Endothelial cell (in vitro differentiated cells): ENCODE measurements at places on chromosomes 5 and 9. TPM values are rescaled to one million over a fixed set of nuclear protein-coding genes. Genes with fewer than 3 reads are reported as not detected.

DNA sequence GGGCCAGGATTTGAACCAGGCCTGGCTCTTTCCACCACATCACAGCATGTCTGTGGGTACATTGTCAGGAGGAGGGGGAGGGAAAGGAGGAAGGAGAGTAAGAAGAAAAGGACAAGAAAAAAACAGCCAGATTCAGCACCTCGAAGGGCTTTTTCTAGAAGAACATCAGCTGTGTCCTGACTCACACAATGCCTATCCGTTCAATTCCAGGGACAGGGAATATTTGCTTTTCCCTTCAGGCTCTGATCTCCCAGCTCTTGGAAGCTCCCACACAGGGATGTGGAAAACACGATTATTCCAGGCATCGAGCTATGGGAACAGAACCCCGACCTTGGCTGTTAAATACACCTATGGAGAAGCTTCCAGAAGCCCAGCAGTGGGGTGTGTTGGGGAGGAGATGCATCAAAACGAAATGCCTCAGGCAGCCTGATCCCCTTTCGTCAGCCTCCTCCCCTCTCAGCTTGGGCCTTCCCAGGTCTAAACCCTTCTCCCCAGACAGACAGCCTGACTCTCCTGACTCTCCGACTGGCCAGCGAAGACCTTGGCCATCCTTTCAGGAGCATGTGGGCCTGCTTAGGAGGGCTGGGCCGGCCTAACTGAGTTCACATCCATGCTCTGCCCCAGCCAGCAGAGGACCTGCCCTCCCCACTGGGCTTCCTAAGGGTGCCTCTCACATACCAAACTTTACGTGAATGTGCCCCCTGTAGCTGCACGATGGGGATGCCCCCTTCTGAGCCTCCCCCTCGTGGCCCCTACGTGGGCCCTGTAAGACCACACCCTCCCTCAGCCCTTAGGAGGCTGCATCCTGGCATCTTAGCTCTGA, 54.4 kb downstream of the NEURL1B start:
- H3K4me1 ChIP-seq = peaks cover 5% of the 10 kb centered on the region
- peaks cover 7% of the 10 kb centered on the region for H3K27me3 ChIP-seq
- no peaks in the 10 kb centered on the region for H3K36me3 ChIP-seq
- DNase-seq = no peak

- peaks cover 18% of the 10 kb centered on the region for H3K36me3 ChIP-seq
- DNase-seq = no peak
- no peak overlapping the region for H3K27ac ChIP-seq
- peaks cover 19% of the 10 kb centered on the region for H3K27me3 ChIP-seq
Observed at GRCh38 chr5:5301176-5301575, 121.3 kb upstream of the ICE1 start.

GRCh38 chr5:27516437-27516836, 478.1 kb upstream of the CDH9 start:
- H3K27me3 ChIP-seq = peaks cover 5% of the 10 kb centered on the region
- no peak overlapping the region for H3K4me3 ChIP-seq

DNA sequence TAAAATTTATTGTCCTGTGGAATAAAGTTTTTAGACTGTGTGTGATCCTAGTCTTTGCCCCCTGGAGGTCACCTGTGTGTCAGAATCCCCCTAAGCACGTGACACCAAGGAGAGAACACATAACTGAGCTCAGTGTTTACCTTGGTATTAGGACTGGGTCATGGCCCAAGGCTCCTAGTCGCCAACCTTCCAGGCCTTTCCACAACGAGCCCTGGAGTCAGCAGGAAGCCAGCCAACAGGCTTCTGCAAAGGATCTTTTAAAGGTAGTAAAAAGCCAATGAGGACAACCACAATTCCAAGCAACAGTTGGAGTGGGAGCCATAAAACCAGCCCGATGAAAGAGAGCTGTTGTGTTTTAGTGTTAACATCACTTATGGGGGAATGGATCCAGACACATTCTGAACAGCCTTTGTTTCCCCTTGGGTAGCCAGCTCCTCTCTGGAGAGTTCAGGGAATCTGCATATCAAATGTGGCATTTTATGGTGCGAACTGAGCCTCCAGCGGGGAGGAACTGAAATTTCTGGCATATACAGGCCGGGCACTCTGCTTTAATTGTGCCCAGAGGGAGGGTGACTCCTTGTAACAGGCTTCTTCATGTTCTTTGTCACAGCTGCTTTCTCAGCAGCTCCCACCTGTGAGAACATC, 239.9 kb downstream of the FSTL4 start:
- no peak for DNase-seq
- peaks cover 1% of the 10 kb centered on the region for H3K27me3 ChIP-seq
- no peak overlapping the region for H3K27ac ChIP-seq
- no peaks in the 10 kb centered on the region for H3K36me3 ChIP-seq
- no peak overlapping the region for H3K4me3 ChIP-seq
- H3K4me1 ChIP-seq = no peaks in the 10 kb centered on the region

Gene INSL6
- total RNA-seq = not detected

Gene PCYOX1L
- 18.3 TPM for total RNA-seq

Gene FOXD1
- 0.33 TPM for total RNA-seq

Gene TRMT10B
- 4.7 TPM for total RNA-seq
